ENCODE measurements at places on chromosomes 1 and 21.

DNA sequence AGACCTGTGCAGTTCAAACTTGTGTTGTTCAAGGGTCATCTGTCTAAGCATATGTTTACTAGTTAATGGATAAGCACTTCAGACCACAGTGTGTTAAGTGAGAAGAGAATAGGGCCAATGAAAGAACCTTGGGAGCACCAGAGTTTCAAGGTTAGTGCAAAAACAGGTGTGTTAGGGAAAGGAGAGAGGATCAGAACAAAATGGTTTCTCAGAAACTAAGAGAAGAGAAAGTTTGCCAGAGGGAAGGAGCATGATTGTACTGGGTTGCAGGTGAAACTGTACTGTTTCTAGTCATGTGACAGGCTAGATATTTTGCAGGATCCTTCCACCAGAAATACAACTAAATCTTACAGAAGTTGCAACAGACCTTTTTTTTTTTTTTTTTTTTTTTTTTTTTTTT, 23.3 kb downstream of the RPRD2 start:
- no peak for DNase-seq

GRCh38 chr1:177306981-177307380, 136.2 kb downstream of the BRINP2 start:
- no peak for DNase-seq

- no peak for DNase-seq
These were observed 1793.9 kb downstream of the NCAM2 start for GRCh38 chr21:22791986-22792560.

DNA sequence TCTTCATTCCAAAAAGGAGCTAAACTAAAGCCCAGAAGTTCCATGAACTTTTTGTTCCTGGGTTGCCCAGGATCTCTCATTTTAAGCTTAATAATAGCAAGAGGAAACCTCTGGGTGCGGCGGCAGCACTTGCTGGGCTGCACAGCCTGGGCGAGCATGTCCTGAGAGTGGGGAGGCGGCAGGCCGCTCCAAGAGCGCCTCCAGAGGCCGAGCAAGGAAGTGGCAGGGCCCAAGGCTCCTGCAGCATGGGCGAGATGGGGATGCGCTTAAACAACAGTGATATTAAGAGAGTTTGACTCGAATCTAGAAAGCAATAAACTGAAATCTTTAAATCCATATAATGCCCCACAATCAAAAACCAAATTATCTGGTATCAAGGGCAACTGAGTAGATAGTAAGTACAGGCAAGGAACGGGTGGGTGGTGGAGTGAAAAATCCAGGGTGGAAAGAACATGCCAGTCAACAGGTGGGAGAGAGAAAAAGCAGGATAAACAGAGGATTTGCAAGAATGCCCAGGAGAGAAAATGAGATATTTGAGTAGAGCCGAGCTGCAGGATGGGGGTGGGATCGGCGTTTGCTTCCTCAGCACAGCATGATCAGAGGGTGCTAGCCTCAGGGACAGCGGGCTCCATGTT, 14.1 kb upstream of the TNR start:
- DNase-seq: no peak

DNA sequence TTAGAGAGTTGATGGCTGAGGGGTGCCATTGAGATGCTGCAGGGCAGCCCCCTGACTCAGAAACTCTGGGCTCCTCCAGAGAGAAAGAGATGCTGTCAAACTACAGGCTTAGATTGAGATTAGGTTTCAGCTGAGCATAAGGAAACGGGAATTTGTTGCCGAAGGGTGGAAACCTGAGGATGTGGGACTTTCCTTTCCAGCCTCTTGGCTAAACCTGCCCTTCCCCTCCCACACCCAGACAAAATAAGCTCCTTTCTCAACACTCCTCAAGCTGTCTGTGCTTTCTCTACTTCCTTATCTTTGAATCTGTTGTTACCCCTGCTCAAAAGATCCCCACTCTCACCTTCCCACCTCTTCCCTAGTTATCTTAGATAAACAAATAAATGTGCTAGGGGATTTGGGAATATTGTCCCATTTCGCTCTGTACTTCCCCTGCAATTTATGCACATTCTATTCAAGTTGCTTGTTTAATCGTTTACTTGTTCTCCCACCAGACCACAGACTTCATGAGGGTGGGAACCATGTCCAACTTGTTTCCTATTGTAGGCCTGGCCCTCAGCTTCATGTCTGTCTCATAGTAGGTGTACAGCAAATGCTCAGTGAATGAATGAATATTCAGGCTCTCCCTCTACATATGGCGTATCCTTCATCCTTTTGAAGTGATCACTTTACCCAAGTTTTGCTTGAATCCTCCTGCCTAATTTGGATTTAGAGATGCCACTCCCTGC, 30.6 kb upstream of the MARK1 start:
- DNase-seq: no peak

DNA sequence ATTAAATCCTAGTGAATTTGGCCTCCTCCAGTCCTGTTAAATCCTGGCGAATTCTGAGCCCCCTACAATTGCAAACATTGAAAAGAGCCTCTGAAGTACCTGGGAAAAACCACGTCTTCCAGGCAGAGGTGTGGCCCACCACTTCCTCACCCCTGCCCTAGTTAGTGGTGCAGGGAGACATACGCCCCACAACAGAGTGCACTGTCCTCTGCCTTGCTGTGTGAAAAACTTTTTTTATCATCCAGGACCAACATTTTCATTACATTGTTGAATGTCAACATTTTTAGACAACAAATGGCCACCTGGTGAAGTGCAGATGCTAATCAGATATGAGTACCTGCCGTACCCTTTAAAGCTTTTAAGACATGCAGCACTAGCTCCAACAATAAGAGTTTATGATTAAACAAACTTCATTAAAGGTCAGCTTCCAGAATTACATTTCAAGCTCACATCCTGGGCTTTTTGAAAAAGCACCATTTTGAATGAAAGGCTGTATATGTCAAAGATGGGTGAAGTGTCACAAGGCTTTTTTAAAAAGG, 13.6 kb upstream of the TMPRSS2 start:
- DNase-seq: no peak

DNA sequence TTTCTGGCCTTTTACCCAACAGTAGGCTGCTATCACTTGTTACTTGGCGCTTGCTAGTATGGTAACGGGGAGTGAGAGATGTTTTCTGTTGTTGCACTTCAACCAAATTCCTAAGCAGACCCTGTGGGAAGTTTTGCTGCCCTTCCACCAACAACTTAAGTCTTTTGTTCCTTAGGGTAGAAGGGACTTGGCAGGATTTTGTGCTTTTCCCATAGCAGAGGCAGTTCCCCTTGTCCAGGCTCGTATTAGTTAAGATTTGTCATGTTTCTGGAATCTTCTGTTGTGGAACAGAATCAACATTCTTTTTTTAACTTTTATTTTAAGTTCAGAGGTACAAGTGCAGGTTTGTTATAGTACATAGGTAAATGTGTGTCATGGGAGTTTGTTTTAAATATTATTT, 73.2 kb upstream of the SGIP1 start:
- no peak for DNase-seq

DNA sequence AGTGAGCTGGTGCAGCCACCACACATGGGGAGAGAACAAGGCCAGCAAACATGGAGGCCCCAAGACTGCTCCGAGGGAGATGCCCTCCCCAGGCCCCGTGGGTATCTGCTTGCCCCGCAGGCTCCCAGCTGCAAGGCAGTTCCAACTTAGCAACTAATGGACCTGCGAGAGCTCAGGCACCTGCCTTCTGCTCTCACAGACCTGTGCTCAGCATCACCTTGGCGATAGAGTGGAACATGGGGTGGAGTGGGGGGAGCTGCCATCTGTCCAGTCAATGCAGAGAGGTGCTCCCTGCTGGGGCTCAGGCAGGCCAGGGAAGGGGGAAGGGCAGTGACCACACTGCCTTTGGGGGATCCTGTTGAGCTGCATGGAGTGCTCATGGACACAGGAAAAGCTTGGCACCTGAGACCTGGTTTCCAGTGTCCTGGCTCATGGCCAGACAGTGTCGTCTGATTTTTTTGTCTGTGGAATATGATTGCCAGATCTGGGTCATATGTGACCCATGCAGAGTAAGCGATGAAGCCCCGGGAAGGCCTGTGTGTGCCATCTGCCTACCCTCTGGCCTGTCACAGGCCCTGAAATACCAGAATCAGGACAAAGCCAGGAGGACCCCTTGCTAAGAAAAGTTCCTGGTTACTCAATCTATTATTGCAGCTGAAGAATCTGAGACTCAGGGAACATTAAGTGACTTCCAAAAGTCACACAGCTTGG, 39.9 kb upstream of the TENT5C start:
- no peak for DNase-seq

GRCh38 chr1:211525101-211525676, 33.2 kb upstream of the RD3 start:
- no peak for DNase-seq

DNA sequence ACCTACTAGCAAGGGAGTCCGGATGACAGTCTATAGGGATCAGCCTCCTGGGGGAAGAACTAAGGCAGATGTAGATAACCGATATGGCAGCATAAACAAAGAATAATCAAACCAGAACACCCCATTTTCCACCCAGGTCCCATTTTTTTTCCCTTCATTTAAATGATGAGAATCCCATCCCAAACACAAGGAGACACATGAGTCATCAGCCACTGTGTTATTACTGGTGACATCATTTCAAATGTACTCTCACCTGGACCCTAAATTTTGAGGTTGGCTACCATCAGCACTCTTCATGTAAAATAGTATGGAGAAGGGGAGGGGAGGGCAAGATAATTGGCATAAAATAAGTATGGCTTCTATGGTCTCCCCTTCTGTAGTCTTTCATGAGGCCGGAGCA, 108.9 kb upstream of the GUCA2B start:
- no peak for DNase-seq

- DNase-seq: no peak
These were observed 114.4 kb upstream of the ZP4 start for GRCh38 chr1:238005116-238005515.

DNA sequence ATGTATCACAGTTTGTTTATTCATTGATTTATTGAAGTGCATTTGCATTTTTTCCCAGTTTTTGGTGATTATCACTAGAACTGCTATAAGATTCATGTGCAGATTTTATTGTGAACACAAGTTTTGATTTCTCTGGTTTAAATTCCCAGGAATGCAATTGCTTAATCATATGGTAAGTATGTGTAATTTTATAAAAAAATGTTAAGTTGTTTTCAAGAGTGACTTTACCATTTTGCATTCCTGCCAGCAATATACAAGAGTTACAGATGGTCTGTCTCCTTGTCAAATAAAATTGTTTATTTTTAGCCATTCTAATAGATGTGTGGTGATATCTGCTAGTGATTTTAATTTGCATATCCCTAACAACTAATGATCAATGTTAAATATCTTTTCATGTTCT, 127.3 kb upstream of the APP start:
- DNase-seq: no peak

DNA sequence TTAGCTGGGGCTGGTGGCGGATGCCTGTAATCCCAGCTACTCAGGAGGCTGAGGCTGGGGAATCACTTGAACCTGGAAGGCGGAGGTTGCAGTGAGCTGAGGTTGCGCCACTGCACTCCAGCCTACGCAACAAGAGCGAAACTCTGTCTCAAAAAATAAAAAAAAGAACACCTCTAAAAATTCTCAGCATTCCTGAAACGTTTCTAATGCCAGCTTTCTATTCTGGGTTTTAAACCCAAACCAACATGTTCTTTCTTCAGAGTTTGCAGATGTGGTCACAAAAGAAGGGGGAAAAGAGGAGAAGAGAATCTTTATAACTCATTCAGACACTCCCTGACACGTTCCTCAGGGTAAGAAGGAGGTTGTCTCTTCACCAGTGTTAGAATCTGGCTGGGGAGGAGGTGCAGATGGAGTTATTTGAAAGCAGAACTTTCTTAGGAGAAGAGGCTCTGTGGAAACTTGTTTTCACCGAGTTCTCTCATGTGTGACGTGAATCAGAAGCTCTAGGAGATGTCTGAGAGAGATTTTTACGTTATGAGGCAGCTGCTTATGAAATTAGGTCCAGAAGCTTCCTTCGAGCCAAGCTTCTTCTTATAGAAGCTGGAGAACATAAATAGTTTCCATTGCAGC, 17.8 kb upstream of the CNR2 start:
- DNase-seq: no peak

GRCh38 chr1:208223136-208223535, 21.0 kb downstream of the PLXNA2 start:
- no peak for DNase-seq

- DNase-seq: no peak
These were observed 152.1 kb upstream of the FMN2 start for GRCh38 chr1:239939602-239940001.

GRCh38 chr1:204736836-204737235, 51.3 kb upstream of the LRRN2 start:
- no peak for DNase-seq

DNA sequence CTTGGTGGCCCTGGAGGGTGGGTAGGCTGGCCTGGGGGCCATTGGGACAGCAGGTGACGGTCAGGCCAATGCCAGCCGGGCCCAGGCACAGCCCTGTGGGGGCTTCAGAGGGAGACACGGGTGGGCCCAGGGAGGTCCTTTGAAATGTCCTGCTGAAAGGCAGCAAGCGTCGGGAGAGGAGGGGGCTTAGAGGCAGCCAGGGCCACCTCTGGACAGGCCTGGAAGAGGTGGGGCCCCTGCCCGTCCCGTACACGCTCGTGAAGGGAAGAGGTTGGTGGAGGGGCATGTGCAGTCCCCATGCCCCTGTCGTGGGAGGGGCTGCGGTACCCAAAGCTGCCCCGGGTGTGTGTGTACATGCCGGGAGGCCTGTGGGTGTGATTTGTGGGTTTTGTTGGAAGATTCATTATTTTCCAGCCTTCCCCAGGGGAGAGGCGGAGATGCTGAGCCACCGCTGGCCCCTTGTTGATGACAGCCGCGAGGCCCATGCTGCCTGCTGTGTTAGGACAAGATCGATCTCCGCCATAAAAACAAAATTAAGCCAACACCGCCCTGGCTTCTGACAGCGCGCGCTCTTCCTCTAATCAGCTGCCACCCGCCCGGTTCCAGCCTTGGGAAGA, 3.4 kb upstream of the PLCH2 start:
- DNase-seq: no peak

GRCh38 chr1:76293831-76294230, 219.3 kb downstream of the ST6GALNAC3 start:
- DNase-seq: no peak

- no peak for DNase-seq
These were observed 258.3 kb upstream of the KAZN start for GRCh38 chr1:14340002-14340785.

DNA sequence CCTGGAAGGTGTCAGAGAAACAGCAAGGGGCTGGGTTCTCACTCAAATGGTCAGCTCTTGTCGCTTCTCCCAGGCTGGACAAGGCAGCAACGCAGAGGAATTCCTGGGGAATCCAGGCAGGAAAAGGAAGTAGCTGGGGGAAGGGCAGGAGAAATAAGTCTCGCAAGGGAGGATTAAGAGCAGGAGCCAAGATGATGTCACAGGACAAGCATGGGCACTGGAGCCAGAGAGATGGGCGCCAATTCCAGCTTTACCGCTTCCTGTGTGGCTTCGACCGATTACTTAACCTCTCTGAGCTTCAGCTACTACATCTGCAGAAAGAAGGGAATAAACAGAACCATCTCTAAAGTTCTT, 70.5 kb downstream of the SSBP3 start:
- peak; percentile 77 for DNase-seq

- DNase-seq: no peak
These were observed 12.3 kb upstream of the SLAMF7 start for GRCh38 chr1:160726498-160727315.

GRCh38 chr1:172180501-172181285, 239.8 kb upstream of the C1orf105 start:
- DNase-seq: peak; percentile 63

All from right forelimb (tissue), 1 donor.